ENCODE measurements at places on chromosomes 2 and 18. TPM values are rescaled to one million over a fixed set of nuclear protein-coding genes. Genes with fewer than 3 reads are reported as not detected.

DNA sequence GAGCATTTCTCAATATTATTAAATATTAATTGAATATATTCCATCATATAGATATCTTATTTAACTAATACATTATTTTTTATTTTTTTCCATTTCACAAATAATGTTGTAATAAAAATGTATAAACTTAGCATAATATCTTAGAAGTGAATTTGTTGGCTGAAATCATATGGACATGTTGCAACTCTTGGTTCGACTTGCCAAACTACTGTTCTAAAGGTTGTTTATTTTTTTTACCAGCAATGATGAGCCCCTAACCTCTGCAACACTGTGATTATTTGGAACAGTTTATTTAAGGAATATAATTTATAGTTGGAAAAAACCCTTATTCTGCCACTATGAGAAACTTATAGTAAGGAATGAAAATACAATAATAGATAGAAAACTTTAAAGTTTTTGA lies 8.8 kb upstream of the NAB1 start:
- DNase-seq: no peak

DNA sequence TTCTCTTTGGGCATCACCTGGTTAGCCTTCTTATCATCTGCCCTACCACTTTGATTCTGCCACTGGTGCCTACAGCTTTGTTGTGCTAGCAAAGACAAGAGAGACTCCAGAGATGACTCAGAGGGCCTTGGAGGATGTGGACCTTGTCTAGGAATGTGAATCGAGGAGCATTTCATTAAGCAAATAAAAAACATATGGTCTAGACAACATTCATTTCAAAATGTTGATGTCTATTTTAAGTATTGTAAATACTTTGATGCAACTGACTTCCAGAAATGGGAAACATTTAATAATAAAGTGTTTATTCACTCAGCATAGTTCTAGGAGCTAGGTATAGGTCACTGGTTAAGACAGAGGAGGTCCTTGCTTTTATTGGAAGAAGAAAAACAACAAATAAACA lies 195.5 kb downstream of the CDCA7 start:
- no peak for DNase-seq

The ELOA2 gene
- not detected for total RNA-seq

GRCh38 chr18:51235009-51235789 lies 37.7 kb upstream of the MEX3C start:
- DNase-seq: no peak

GRCh38 chr18:23493654-23494053 lies 9.7 kb upstream of the RMC1 start:
- DNase-seq: no peak

- DNase-seq: no peak
Observed at GRCh38 chr2:177478029-177478428, 85.5 kb downstream of the AGPS start.

DNA sequence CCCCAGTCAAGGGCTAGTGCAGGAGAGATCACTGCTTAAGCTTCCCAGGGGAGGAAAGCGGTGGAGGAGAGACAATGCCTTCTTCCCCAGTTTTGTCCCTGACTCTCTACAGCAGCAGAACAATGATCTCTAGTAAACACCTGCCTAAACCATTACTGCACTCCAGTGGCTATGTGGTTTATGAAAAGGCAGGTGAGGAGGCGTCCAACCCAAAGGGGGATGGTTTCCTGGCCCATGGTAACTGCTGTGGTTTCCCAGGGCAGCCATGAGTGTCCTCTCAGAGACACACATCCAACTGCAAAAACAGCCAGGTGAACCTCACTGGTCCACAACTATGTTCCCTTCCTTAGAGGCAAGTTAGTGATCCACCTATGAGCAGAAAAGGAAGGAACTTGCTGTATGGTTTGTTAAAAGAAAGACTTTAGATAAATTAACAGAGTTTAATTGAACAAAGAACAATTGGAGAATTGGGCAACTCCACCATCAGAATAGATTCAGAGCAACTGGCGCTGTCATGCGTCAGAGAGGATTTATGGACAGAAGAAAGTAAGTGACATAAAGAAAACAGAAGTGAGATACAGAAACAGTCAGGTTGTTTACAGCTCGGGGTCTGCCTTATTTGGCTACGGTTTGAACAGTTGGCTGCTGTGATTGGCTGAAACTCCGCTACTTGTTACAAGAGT lies 4.8 kb upstream of the TTC39C start:
- no peak for DNase-seq

The LCT gene
- not detected for total RNA-seq

DNA sequence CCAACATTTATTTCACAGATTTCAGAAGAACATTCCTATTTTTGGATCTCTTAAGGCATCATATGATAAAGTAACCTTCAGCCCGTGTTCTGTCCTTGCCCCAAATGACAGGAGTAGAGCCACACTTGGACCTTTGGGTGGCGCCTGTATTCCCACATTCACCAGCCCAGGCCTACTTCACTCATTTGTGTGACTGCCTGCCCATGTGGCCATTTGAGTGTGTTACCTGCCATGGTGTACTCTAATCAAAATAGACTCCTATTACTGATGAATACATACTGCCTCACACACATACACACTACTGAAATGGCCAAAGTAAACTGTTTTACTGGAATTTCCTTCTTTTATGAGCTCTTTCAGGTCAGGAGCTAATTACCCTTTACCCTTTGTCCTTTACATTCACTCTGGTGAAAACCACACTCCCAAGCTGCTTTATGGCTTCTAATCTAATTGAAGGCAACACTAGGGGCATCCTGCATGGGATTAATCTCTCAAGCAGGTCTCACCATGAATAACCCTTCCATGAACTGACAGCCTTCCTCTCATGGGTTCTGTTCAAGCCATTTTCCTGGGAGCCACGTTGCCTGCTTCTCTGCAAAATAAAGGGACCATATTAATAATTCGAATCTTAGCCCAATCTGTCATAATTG lies 271.0 kb upstream of the GALNT5 start:
- peak; percentile 6 for DNase-seq

The MYCN gene
- total RNA-seq: not detected

DNA sequence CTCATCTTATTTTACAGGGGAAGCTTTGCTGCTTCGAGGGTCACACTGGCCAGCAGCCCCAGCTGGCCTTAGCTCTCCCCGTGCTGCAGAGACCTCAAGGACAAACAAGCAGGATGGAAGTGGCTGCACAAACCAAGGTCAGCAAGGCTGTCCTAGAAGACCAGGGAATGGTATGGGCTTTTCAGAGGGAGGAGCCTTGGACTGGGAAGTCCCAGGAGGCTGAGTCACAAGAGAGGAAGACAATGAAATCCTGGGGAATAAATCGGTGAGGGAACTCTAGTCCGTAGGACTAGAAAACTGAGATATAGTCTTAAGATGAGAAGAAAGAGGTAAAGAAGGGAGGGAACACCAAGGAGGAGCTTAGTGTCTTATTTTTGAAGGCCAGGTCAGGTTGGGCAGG lies 15.7 kb downstream of the CREG2 start:
- DNase-seq: no peak

DNA sequence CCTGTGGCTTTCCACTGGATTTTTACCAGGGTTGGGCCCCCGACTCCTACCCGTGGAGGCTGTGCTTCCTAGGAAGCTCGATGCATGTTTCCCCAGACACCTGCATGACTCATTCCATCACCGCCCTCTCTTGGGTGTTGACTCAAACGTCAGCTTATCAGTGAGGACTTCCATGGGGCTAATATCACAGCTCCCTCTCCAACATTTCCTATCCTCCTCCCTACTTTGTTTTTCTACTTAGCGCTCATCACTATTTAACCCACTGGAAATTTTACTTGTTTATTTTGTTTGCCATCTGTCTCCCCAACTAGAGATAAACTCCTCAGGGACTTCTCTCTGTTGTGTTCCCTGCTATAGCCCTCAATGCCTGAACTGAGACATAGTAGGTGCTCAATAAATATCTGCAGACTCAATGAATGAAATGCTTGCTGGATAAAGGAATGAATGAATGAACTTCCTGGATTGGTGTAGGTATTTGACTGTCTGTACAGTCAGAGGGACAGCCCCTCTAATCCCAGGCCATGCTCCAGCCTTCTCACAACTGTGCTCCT lies 89.7 kb upstream of the MSH2 start:
- DNase-seq: peak; percentile 92

DNA sequence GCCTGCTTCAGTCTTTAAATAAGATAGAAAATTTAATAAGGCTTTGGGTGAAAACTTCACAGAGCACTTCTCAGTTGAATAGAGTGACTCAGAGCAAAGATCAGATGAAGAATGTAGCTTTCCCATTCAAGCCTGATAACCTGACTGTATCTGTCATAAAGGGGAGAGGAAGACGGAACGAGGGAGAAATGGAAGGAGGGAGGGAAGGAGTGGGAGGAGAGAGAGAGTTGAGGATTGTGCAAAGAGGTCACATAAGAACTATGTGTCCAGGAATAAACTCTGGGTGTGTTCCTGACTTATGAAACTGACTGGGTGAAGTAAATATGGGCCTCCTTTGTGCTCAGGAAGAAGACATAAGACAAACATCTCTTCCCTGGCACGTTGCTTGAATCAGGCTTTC lies 385.5 kb downstream of the LPIN1 start:
- no peak for DNase-seq
